Fibroblast of skin of left biceps (primary cell): ENCODE measurements at places on chromosomes 6 and 20.

GRCh38 chr6:42025066-42025844 lies 25.1 kb upstream of the TAF8 start:
- no peak for DNase-seq

- no peak for DNase-seq
Observed at GRCh38 chr6:136980070-136980469, 58.0 kb downstream of the SLC35D3 start.

- no peak for DNase-seq
Observed at GRCh38 chr6:132708771-132709170, 5.1 kb downstream of the VNN1 start.

DNA sequence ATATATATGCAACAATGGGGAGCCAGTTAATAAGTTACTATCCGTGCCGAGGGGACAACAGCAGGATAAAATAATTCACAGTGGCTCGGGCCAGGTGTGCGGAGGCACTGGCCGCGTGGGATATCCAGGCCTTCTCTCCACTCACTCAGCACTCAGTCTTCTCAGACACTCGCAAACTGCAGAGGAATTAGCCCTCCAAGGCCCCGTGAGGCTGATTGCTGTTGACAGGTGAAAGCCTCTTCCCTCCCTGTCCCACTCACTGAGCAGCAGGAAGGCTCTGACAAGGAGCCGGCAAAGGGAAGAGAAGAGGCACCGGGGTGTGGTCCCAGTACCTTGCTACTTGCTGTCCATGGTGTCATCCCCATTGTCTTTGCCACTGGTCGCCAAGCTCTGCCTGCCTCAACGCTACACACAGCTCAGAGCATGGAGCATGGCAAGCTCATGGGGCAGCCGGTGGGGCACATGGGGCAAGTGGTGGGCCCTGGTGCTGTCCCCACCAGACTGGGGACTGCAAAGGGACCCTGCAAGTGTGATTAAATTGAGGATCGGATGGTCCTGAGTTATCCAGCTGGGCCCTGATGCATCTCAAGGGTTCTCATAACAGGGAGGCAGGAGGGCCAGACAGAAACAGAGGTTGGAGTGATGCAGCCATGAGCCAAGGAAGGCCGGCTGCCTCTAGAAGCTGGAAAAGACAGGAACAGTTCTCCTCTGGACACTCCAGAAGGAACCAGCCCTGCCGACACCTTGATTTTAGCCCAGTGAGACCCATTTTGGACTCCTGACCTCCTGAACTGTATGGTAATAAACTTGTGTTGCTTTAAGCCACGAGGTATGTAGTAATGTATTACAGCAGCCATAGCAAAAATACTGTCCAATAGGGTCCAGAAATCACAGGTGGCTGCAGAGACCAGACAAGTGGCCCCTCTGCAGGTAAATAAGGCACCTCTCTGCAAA lies 119.7 kb downstream of the PSMB1 start:
- DNase-seq = no peak

DNA sequence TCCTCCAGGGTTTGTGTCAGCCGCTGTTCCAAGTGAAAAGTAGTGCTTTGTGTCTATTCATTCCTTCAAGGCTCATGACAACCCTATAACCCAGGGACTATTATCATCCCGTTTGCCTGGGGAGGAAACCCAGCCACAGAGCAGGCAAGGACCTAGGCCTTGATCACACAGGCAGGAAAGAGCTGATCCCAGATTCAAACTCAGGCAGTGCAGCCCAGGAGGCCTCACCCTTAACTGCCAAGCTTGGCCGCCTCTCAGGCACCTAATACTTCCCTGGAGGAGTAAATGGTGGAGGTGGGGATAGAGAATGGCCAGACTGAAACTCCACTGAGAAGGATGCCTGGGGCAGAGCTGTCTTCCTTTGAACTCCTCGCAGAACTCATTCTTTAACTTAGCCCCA lies 215.1 kb upstream of the QKI start:
- DNase-seq = no peak

DNA sequence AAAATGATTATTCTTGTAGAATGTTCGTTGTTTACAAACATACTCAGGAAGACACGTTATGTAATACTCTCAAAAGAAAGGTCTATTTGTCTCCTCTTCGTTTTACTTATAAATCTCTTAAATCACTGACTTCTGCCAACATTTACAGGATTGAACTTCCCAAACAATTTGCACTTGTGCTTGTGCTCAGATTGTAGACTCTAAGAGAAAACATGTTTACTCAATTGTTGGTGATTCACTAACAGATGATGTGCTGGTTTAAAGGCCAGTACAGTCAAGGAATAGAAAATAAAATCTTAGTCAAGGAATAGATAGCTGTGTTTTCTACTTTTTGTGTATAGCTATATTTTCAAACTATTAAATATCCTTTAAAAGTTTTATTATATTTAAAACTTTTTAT lies 172.8 kb downstream of the GJA1 start:
- DNase-seq = no peak
